Osteoblast (primary cell): ENCODE measurements at places on chromosomes 11 and 22.

- no peak for DNase-seq
Measured at GRCh38 chr11:10441652-10442503, 13.2 kb upstream of the AMPD3 start.

DNA sequence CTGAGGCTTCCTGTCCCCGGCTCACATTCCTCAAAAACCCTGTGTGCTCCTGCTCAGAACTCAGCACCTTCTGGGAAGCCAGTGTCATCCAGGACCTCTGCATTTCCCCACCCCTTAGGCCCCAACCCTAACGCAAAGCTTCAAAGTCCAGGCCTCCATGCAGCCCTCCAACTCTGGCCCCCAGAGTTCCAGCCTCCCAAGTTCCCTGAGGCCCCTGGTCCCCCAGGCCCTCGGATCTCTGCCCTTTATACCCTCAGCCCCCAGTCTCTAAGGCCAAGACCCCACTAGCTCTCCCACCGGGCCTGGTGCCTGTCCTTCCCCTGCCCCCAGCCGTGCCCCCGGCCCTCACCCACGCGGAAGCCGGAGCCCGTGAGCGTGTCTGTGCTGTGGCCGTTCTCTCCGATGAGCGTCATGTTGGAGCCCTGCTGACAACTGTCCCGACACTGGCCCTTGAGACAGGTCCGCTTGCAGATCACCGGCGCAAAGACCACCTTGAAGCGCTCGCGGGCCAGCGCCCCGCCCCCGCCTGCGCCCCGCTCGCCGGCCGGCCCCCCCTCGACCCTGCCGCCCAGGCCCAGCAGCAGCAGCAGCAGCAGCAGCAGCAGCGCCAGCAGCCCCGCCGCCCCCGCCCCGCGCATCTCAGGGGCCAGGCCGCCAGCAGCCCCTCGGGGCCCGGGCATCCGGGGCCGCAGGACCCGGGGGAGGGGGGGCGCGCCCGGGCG lies 718 bp downstream of the LTBP3 start:
- DNase-seq = no peak

DNA sequence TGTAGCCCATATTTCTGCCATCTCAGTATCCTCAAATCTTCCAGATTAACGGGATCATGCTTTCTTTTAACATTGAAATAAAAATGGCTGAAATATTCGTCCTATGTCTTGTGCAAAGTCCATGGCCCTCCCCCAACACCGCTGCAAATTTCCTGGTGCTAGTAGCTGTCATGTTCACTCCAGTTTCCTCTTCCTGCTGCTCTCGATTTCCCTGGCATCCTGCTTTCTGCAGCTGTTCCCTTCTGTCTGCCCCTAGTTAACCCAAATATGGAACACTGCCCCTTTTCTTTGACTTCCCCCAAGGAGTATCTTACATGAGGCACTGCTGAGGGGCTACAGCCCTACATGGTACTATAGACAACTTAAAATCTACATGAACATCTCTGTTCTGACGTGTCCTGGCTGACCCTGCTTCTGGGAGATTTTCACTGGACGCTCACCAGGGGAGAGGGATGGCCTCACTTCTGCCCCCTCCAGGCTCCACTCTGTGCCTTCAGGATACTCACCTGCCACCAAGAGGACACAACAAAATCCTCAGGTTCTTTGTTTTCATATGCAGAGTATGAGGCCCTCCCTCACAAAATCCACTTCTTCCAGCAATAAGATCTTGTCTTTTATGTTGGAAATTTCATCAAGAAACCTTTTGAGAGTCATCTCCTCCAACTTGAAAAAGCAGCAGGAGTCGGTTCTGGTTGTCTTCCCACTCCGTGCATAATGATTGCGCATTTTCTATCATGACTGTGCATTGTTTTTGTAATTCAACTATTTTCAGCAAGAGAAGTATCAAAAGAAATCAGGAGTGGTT lies 29.5 kb upstream of the SCUBE2 start:
- DNase-seq = no peak

GRCh38 chr22:19849835-19850762 lies 4.6 kb downstream of the GNB1L start:
- DNase-seq = peak; percentile 6

DNA sequence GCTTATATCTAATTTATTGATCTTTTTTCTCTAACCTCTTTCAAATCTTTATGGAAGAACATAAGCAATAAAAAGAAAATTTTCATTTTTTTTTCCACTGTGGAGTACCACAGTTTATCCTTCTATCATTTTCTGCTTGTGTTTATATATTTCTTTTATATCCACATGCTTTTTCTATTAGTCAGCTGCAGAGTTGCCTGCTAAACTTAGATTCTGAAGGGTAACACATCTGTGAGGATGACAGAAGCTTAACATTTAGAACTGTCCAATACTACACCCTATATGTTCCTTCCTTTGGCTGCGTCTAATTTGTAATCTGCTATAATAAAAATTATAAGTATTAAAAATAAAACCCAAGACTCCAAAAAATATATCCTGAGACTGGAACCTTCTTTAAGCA lies 20.8 kb downstream of the CCDC90B start:
- no peak for DNase-seq

DNA sequence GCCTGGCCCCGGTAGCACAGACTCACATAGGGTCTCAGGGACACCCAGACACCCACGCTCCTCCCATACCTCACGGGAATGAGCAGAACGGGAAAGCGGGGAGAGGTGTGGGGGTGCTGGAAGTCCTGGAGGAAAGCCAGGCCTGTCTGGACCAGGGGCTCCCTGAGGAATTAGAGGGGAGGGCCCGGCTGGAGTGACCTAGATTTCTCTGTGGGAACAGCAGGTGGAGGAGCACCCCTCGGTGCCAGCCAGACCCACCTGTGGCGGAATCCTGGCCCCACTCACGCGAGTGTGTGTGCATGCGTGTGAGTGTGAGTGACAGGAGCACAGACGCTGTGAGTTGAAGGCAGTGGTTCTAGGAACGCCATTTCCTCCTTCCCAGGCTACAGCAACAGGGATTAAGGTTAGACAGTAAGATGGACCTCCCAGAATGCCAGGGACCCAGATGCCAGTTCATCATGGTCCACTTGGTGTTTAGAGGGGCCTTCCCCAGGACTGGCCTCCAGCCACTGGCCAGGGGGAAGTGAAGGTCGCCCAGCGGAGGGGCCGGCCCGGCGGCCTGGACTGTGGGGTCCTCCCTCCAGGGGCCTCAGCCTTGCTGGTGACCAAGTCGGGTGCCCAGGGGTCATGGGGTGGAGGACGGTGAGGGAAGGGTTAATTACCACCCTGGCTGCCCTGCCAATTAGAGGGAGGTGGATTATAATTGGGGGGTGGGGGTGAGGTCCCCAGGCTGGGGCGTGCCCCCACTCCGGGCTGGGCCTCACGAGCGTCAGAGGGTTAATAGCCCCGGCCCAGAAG lies 1.0 kb downstream of the PKP3 start:
- DNase-seq = no peak

DNA sequence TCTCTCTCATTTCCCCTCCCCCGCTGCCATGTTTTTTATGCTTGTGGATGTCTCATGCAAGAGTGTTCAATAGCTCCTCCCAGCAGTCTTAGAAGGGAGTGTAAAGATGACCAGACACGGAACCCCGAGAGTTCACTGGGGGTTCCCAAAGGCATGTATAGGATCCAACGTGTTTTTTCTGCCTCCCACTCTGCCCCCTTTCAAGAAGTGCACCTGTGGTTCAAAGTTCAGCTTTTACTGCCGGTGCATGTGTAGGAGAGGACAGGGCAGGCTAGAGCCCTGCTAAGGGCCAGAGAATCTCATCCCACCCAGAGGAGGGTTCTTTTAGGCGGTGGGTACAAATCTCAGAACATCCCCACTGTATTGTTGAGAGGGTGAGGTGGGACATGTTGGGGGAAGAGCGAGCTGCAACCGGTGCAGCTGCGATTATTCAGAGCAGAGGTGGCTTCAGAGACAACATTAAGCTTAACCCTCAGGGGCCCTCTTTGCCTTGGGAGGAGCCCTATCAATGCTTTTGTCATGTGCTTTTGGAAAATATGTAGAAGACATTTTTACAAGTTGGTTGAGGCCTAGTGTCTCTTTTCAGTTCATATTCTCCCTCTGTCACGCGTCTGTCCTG lies 14.5 kb downstream of the MIF start:
- DNase-seq = no peak

DNA sequence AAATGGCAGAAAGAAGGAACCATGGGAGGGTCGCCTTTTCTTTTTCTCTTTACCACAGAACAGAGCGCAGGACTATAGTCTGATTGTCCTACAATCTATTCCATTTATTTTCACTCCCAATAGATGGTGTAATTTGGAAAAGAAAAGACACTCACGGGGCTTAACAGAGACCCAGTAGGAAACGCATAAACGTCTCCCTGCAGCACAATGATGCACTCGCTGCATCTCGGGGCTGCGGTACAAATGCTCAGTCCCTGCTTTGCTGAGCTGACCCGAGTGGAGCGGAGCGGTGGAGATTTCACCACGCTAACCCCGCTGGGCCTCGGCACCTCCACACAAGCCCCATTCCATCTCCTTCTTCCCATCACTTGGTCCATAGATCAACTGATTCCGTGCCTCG lies 1.5 kb downstream of the FEZ1 start:
- DNase-seq = peak; percentile 38

- no peak for DNase-seq
Measured at GRCh38 chr22:50720301-50721256, 17.4 kb upstream of the ACR start.

DNA sequence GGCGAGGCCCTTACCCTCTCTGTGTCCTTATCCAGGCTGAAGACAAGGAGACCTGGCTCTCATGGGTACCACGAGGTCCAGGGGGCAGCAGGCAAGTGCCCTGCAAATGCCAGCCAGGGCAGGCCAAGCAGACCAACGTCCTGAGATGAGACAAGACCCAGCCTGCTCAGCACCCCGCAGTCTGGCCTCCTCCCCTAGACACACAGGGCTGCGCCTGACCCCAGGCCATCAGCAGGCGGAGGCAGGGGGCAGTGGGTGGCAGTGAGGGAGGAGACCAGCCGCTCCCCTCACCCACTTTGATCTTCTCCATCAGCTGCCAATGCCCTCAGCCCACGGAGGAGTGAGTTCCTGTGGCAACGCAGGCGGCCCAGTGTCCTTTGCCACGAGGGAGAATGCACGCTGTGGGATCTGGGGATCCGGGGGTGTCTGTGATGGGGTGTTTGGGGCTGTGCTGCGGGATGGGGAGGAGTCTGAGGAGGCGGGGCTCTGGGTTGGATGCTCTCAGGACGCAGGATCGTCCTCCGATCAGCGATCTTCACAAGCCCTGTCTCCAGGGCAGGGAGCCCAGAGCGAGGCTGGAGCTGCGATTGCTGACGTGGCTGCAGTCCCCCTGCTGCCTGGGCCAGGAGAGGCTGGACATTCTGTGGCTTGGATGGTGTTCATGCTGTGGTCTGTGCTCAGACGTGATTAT lies 30.5 kb upstream of the PPARA start:
- peak; percentile 98 for DNase-seq

- DNase-seq = peak; percentile 26
Measured at GRCh38 chr11:8061555-8062428, 19.2 kb upstream of the TUB start.

DNA sequence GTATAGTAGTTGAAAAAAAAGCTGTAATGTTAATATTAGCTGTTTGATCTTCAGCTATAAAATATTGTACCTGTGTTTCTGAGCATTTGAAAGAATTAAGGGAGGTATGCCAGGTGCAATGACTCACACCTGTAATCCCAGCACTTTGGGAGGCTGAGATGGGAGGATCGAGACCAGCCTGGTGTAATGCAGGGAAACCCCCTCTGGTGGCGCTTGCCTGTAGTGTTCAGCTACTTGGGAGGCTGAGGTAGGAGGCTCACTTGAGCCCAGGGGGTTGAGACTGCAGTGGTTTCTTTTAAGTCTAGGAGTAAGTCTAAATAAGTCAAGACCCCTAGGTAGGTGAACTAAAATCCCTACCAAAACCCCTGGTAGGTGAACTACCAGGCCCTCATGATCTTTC lies 37.1 kb downstream of the TAF1D start:
- DNase-seq = no peak

- no peak for DNase-seq
Measured at GRCh38 chr11:22520521-22520920, 105.1 kb downstream of the FANCF start.

DNA sequence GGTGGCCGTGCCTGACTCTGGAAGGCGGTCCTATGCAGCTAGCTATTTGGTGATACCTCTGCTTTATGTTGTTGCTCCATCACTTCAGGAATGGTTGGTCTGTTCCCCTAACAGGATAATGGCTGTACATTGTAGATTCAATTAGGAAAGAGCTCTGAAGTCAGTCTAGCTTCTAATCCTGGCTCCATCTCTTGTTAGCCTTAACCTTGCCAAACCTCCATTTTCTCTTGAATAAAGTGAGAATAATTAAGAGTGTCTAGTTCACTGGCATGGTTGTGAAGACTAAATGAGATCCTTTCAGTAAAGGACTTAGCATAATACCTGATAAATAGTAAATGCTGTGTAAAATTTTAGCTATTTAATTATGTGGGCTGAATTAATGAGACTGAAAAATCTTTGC lies 262.5 kb upstream of the ARHGAP20 start:
- DNase-seq = no peak

- peak; percentile 100 for DNase-seq
Measured at GRCh38 chr11:1882265-1883238, 9.1 kb downstream of the PRR33 start.

DNA sequence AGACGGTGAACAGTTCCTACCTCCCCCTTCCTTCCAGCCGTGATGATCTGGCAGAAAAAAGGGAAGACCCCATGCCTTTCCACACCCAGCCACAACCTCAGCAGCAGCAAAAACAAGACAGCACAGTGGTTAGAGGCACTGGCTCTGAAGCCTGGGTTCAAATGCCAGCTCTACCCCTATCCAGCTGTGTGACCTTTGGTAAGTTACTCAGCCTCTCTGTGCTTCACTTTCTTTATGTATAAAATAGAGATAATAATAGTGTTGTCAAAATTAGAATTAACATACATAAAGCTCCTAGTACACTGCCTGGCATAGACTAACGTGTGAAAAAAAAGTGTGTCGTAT lies 4.2 kb downstream of the NRXN2 start:
- peak; percentile 79 for DNase-seq

DNA sequence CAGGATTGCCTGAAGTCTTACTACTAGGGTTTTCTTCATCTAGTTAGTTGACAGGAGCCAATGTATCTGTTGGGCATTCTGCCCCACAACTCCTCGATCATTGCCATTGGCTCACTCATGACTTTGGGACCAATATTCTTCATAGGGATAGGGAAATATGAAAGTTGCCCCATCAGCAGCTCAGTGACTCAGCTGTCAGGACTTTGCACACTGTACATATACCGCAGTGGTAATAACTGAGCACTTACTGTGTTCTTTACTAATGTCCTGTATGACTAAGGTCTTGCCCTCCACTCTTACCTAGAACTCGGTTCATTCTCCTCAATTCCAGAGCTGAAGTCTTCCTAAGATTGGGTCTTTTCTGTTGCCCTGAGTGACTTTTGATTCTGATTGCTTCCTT lies 46.8 kb upstream of the PGR start:
- DNase-seq = no peak
